Neural crest cell (in vitro differentiated cells): ENCODE measurements at places on chromosomes 1 and 21.
A peak's percentile ranks its signal among the peaks of the same experiment; 100 is the strongest.

GRCh38 chr1:156652131-156652991, 10.4 kb downstream of the BCAN start:
- DNase-seq: peak; percentile 66

DNA sequence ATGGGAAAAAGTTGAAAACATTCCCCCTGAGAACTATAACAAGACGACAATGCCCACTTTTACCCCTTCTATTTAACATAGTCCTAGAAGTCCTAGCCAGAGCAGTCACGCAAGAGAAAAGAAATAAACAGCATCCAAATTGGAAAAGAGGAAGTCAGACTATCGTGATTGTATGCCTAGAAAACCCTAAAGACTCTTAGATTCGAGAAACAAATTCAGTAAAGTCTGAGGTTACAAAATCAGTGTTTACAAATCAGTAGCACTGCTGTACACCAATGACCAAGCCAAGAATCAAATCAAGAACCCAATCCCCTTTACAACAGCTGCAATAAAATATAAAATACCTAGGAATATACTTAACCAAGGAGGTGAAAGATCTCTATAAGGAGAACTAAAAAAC, 72.4 kb downstream of the POU2F1 start:
- no peak for DNase-seq

GRCh38 chr1:205179842-205180241, 31.7 kb downstream of the DSTYK start:
- DNase-seq: no peak

DNA sequence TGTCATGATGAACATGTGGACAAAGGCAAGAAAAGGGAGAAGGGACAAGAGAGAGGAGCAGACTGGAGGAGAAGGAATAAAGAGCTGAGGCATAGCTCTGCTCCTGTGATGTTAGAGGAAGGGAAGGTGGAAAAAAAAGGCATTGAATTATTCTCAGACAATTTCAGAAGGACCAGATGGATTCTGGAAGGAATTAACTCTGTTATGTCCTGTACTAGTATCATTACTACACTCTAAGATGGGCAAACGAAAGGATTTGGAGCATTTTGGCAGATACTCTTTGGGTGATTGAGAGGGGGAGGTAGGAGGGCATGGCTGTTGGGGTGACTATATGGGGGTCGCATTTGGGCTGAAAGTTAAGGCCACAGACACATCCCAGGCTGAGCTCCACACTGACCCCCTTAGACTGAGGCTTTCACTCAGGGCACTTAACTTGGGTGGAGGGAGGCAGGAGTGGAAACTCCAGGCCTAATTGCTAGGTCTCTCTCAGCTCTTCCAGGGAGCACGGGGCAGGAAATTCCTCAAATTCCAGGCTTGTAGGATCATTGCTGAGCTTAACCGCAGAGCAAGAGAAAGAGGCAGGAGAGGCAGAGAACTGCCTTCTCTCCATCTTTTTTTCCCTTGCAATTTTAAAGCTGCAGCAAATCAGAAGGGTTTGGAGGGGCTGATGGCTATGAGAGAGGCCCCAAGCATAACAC, 25.9 kb downstream of the KIRREL1 start:
- DNase-seq: no peak

DNA sequence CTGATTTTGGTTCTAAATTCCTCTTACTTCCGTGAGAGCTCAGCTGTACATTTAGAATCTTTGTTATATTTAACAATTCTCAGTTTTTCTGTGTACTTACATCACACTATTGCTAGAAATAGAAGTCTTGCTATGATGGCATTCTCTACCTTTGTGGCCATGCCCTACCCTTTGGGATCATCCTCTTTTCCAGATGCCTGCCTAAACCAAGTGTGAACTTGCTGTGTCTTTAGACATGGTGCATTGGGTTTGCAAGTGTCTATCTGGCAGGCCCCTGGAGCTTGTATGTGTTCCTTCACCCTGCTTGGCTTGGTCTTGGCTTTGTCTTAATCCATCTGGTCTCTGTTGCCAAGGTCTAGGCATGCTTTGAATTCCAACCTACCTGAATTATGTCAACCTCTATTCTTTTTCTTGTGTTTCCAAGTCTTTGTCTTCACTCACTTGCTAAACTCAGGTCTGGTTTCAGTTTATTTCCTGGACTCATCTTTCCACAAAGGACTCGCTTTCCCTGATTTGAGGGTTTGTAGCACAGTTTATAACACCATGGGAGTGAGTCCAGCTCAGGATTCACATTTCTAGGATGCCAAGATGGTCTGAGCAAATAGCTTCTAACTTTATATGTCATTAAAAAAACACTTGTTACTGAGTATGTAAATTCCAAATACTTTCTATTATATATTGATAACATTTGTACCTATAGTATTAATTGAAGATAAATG, 20.6 kb upstream of the APOBEC4 start:
- no peak for DNase-seq

DNA sequence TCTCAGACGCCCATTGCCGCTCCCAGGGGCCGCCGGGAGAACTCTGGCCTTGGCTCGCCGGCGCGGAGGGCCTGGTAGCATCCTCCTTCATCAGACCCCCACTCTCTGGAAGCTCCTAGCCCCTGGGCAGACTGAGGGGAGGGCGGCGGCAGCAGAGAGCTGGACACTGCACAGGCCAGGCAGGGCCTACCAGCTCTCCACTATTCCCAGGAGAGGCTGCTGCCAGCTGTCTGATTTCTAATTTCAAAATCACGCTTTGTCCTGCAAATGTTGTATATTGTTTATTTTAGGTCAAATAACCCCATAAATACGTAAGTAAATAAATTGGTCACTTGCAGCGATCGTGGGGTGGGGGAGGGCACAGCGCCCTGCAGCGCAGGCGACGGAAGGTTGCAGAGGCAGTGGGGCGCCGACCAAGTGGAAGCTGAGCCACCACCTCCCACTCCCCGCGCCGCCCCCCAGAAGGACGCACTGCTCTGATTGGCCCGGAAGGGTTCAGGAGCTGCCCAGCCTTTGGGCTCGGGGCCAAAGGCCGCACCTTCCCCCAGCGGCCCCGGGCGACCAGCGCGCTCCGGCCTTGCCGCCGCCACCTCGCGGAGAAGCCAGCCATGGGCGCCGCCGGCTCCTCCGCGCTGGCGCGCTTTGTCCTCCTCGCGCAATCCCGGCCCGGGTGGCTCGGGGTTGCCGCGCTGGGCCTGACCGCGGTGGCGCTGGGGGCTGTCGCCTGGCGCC, at the start of gene MTARC1:
Gene MTARC1, plus strand, starts transcription at position 577 of the 732 bp plus-strand sequence. Its CDS starts 32 bp downstream, at position 609.
- peak; percentile 70 for DNase-seq

GRCh38 chr1:154712166-154712810, 104.3 kb upstream of the ADAR start:
- no peak for DNase-seq
